ENCODE measurements at places on chromosomes 4 and X.

GRCh38 chr4:169201222-169202144, 69.3 kb downstream of the SH3RF1 start:
- DNase-seq = no peak

GRCh38 chr4:10385994-10386394, 71.2 kb downstream of the ZNF518B start:
- no peak for DNase-seq

GRCh38 chrX:19358521-19358920, 14.8 kb downstream of the PDHA1 start:
- no peak for DNase-seq

DNA sequence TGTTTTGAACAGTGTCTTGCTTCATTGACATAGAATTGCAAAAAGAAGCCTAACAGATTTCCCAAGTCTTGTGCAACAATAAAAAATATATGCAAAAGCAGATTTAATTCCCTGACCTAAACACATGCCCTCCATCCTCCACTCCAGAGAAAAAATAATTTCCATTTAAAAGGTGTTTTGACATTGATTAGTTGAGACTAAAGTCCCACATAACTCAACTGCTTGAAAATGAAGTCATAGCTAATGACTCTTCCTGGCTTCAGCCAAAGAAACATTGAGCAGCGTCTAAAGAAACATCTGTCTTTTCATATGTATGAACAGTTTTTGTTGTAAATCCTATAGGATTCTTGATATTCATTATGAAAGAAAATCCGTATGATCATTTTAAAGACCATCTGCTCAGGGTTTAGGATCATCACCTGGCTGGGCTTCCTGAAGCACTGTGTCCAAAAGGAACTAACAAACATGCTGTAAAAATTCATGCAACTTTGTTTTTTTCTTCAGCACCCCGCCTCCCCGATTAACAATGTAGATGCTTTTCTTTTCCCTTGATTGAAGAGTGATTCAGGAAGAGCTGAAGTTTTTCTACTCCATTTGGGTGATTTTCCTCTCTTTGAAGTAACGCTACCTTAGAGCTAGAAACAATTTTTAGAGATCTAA, 273.4 kb downstream of the HS3ST1 start:
- no peak for DNase-seq

GRCh38 chr4:11098461-11098860, 330.2 kb downstream of the HS3ST1 start:
- DNase-seq = no peak

GRCh38 chr4:8009710-8010511, 70.2 kb upstream of the AFAP1 start:
- no peak for DNase-seq

GRCh38 chrX:107290019-107290418, 83.6 kb downstream of the DNAAF6 start:
- DNase-seq = no peak

DNA sequence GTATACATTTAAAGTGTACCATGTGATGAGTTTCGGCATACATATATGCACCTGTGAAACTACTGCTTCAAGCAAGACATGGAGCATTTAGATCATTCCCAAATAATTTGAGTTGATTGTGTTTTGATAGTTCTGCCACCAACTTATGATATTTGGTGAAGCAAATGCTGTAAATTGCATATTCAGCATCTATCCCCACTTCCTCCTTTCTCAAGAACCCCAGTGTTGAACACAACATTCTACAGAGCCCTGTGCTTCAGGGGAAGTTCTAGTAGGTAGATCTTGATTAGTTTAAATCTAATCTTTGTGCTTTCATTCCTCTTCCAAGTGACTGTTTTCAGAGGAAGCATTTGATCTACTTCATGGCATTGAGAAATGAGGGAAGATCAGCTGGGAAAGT, 5.4 kb upstream of the SHROOM3 start:
- no peak for DNase-seq

- DNase-seq = no peak
Observed at GRCh38 chr4:51851090-51851936, 8.4 kb downstream of the DCUN1D4 start.

DNA sequence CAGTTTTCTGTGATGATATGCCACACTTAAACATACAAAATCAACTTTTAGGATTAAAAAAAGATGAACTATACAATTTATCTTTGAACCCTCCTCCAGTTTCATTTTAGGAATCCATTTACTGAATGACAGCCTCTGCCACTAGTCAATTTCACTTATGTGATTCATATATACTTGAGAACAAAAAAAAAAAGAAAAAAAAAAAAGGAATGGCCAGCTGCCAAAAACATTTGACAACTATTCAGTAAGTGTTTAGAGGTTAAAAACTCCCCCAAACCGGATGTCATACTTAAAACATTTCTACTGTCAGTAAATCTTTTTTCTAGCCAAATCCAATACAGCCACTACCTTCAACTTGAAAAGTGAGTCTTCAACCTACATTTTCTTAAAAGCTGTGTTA, 266.7 kb upstream of the MAGEB2 start:
- DNase-seq = no peak

- DNase-seq = no peak
Observed at GRCh38 chr4:165299399-165300060, 27.9 kb upstream of the MSMO1 start.

Measured in stimulated activated CD8-positive, alpha-beta memory T cell treated with anti-CD3 and anti-CD28 coated beads, Interleukin-7, amount 100 ng/mL, for 4 hours (primary cell).